ENCODE measurements at places on chromosomes 2 and 18.

- DNase-seq = no peak
Measured at GRCh38 chr2:150001788-150002187, 414.2 kb upstream of the MMADHC start.

DNA sequence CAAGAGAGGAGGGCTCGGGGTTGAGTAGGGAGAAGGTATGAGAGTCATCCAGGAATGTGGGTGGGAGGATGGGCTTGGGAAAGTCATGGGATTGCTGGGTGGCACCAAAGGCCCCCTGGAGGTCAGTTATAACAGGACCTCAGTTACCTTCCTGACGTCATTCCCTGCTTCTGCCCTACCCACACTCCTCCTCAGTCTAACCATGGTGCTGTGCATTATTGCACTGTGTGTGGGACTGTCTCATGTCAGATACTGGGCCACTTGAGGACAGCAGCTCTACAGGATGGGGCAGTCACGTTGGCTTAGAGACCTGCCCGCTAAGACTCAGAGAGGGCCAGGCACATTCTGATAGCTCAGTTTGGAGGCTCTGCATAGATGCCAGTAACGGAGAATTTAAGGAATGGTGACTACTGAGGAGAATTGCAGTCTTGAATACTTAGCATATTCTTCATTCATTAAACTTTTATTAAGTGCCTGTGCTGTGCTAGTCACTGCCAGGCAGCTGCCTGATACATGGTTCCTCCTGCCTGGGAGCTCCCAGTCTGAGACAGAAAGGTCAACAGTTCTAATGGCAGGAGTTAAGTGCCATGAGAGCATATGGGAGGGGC is 90.5 kb downstream of the LAMA3 start:
- no peak for DNase-seq

DNA sequence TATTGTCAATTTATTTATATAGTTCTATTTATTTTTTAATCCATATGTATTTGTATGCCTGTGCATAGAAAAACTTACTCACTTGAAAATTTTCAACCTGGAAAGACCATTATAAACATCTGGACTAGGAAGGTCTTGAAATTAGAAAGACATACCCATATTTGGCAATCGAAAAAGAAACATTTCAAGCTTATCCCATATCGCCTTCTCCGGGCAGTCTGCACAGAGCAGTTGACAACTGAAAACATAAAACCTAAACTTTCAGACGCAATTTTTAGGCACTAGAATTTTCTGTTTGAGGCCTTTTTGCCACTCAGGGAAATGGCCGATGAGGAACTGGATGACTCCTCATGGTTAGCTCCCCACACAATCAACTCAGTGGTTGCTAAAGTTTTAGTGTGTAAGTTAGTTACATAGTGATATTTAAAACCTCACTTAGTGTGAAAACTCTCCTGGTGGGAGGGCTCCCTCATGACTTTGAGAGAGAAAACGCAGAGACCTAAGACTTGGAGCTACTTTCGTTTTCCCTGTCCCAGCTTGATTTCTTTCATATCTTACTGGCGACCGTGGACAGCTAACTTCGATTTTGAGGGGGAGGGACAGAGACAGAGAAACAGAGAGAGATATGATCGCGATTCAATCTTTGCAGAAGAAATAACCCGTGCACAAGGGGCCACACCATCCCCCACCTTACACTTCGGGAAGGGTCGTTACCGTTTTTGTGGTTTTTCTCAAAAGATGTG is 3.2 kb upstream of the HOXD12 start:
- no peak for DNase-seq

GRCh38 chr18:43627848-43628530 is 350.7 kb upstream of the SYT4 start:
- DNase-seq = no peak

- DNase-seq = no peak
Measured at GRCh38 chr2:194698012-194698411, 959.0 kb upstream of the SLC39A10 start.

GRCh38 chr2:197137231-197137630 is 173.3 kb downstream of the ANKRD44 start:
- DNase-seq = no peak

- DNase-seq = no peak
Measured at GRCh38 chr2:177149155-177149503, 63.5 kb upstream of the HNRNPA3 start.

GRCh38 chr18:70981400-70982140 is 692.7 kb downstream of the SOCS6 start:
- DNase-seq = no peak

- no peak for DNase-seq
Measured at GRCh38 chr18:60235164-60235563, 137.4 kb downstream of the MC4R start.

- no peak for DNase-seq
Measured at GRCh38 chr2:231502596-231502995, 27.6 kb downstream of the NMUR1 start.

DNA sequence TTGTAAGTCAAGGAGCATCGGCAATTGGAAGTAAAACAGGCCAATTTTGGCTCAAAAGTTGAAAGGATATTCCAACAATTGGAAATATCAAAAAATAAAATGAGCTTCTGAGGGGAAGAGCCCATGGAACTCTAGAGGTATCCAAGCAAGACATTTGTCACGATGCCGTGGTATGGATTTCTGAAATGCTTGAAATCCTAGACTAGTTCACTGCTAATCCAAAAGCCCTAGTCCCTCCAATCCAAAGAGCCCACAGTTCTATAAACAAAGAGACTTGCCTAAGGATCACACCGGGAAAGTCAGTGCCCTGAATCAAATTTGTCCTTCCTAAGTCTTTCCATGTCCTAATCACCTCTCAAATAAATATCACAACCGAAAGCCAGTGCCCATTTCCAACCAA is 85.1 kb downstream of the CLHC1 start:
- DNase-seq = no peak

GRCh38 chr2:176514805-176515500 is 245.7 kb downstream of the MTX2 start:
- DNase-seq = no peak

DNA sequence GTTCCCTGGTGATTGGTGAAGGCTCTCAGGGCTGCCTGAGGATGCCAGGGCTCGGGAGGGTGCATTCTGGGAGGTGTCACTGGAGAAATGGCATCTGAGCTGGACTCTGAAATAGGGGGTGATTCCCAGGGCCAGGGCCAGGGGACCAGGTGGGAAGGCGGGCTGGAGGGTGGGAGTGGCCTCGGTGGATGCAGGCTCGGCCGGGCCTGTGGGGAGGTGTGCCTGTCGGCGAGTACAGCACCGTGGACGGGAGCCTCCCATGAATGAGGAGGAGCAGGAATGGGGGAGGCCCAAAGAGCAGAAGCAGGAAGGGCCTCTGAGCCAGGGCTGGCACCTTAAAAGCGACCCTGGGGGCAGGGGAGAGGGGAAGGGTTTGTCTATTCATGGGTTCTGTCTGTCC is 116.8 kb downstream of the GBX2 start:
- no peak for DNase-seq

GRCh38 chr2:154015233-154015632 is 143.5 kb downstream of the GALNT13 start:
- no peak for DNase-seq

DNA sequence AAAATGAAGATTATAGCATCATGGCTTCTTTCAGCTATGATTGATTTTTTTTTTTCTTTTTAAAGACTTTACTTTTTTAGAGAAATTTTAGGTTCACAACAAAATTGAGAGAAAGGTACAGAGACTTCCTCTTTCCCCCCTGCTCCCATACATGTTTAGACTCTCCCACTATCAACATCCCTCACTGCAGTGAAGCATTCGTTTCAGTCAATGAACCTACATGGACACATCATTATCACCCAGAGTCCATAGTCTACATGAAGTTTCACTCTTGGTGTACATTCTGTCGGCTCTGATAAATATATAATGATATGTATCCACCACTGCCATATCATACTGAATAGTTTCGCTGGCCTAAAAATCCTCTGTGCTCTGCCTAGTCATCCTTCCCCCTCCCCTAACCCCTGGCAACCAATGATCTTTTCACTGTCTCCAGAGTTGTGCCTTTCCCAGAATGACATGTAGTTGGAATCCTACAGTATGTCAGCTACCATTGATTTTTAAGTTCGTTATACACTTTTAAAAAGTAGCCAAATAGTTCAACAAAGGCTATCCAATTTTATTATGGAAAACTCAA is 86.8 kb downstream of the GPD2 start:
- DNase-seq = no peak

DNA sequence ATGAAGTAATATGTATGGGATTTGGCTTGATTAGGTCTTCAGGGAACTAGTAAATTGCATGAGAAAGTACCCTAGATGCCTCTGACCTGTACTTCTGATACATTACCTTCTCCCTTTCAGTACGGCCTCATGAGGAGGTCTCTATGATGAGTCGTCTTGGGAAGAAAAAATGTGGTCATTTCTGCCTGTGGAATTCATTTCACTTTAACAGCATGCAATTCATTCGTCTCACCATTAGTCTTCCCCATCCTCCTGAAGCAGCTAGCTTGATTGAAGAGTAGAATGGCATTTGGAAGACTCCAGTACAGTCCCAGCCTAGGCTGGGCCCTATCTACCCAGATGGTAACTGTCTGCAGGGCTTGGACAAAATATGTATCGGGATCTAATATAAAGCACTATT is 52.2 kb downstream of the TMX3 start:
- DNase-seq = no peak

DNA sequence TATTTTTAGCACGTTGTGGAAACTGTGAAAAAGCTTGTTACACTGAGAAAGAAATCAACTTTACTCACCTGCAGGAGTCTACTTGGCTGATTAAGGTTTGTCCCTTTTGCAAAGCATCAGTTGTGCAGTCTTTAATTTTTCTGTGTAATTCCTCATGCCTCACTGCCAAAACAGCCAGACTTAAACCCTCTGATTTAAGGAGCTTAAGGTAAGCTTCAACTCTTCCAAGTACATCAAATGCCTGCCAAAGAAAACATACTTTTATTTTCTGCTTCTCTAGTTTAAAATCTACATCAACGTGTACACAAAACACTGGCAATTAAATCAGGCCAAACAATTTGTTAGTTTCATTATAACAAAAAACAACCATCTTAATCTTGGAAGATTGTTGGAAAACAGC is 98.0 kb upstream of the TTN start:
- DNase-seq = no peak

- no peak for DNase-seq
Measured at GRCh38 chr2:130791617-130791939, 36.2 kb downstream of the AMER3 start.

GRCh38 chr2:25002066-25002465 is 30.3 kb upstream of the DNAJC27 start:
- no peak for DNase-seq

- DNase-seq = no peak
Measured at GRCh38 chr2:238938401-238939055, 90.6 kb downstream of the TWIST2 start.

DNA sequence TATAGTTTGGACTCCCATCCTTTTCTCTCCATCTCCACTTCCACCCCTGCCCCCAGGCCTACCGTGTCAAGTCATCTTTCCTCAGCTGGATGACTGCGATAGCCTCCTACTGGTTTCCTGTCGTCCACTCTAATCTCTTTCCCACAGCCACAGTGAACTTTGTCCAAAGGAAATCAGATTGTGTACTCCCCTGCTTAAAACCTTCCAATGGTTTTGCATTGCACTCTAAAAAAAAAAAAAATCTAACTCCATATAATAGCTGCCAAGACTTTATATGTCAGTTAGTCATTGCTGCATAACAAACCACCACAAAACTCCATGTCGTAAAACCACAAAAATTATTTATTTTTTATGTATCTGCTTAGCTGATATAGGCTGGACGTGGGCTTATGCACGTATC is 160.2 kb upstream of the CCDC68 start:
- no peak for DNase-seq

DNA sequence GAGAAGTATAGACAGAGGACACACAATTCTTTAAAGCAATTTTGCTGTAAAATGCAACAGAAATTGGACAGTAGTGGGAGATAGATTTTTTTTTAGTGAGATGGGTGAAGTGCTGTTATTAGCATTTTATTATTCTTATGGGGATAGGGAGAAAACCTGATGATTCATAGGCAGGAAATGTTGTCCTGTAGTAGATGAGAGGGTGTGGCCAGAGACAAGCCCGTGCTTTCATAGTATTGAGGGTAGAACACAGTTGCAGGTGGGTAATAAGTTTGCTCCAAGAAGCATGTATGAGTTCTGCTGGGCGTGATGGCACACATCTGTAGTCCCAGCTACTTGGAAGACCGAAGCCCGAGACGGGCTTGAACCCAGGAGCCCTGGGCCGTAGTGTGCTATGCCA is 128.3 kb upstream of the ARHGAP28 start:
- no peak for DNase-seq

DNA sequence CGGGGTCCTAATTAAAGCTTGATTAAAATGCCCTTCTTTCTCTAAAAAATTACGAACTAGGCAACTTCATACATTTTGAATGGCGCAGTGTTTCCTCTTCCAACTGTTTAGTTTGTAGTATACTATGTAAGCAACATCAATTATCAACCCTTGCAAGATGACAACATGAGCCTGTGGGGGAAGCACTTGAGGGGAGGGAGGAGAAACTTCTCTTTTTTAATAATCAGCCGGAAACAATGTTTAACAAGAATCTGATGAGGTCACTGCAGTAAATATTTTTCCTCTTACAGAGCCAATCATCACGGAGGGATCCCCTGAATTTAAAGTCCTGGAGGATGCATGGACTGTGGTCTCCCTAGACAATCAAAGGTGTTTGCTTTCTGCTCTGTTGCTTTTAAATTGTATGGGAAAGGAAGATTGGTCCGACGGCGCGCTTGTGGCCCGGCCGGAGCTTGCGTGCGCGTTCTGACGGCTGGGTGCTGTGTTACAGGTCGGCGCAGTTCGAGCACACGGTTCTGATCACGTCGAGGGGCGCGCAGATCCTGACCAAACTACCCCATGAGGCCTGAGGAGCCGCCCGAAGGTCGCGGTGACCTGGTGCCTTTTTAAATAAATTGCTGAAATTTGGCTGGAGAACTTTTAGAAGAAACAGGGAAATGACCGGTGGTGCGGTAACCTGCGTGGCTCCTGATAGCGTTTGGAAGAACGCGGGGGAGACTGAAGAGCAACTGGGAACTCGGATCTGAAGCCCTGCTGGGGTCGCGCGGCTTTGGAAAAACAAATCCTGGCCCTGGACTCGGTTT is 5.3 kb upstream of the DLX1 start:
- DNase-seq = no peak

DNA sequence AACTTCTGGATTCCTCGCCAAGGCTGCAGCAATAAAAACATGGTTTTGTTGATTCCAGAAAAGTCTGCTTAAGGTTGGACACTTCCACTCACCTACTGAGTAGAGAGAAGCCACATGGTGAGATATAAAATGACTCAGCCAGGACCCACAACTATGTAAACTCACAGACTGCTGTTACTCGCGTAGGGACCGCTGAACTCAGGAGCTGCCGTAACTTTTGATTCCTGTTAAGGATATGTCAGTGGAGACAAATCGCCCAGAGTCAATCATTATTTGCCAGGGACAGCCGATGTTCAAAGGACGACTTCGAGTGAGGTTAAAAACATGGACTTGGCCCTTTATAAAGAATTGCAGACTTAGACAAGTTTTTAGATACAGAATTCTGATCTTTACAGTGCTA is 25.6 kb downstream of the CYB5A start:
- DNase-seq = no peak

- DNase-seq = peak; percentile 39
Measured at GRCh38 chr2:230219419-230220331, at the start of gene SP110. Gene SP110 (minus strand): TSS chr2:230219984. CDS start chr2:230216927, 3,057 bp downstream.

GRCh38 chr2:96150007-96150640 is 4.9 kb upstream of the DUSP2 start:
- DNase-seq = no peak

- DNase-seq = no peak
Measured at GRCh38 chr2:48444404-48444803, 85.5 kb upstream of the STON1 start.

GRCh38 chr2:180158961-180159360 is 151.9 kb upstream of the CWC22 start:
- no peak for DNase-seq
